Tibial artery (tissue), 4 donors: ENCODE measurements at places on chromosomes 4 and X.
A peak's percentile ranks its signal among the peaks of the same experiment; 100 is the strongest.

GRCh38 chrX:68751372-68751771, 77.4 kb upstream of the EFNB1 start:
- DNase-seq = no peak

- no peak for DNase-seq
Observed at GRCh38 chrX:68826113-68826980, 2.5 kb upstream of the EFNB1 start.

GRCh38 chrX:37060999-37061398, 52.8 kb downstream of the FAM47C start:
- no peak for DNase-seq

DNA sequence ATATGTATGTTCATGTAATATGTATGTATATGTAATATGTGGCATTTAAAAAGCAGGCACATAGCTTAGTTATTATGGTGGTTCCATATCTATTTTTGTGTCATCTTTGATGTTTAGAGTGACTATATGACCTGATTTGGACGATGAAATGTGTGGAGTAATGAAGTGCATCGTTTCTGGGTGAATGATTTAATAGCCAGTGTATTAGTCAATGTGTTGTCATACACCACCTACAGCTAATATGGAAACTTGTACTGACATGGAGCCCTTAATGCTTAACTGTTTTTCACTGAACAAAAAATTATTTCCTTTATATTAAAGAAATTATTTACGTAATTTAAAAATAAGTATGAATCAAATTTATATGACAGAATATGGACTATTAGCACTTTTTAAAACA, 292.3 kb upstream of the FSTL5 start:
- no peak for DNase-seq

- DNase-seq = peak; percentile 81
Observed at GRCh38 chr4:181143250-181143854, 1099.8 kb upstream of the TENM3 start.

DNA sequence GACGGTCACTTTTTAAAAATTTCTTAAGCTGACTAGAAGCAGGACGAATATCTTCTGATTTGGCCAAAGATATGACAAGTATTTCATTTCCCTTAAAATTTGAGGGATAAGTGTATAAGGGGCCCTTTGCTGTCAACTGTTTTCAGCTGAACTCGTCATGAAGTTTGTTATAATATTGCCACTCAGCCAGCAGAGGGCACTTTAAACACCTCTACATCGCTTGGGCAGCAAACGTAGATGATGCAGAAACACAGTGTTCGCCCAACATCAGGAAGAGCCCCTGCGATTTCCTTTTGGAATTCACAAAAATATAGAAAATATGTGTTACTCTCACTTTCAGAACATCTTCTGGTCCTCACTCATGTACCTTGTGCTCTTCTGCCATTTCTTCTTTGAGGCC, 435.7 kb upstream of the FMR1 start:
- DNase-seq = no peak

- no peak for DNase-seq
Observed at GRCh38 chr4:7055111-7055989, 12.2 kb downstream of the TADA2B start.
